ENCODE measurements at places on chromosomes 2 and 18. TPM values are rescaled to one million over a fixed set of nuclear protein-coding genes. Genes with fewer than 3 reads are reported as not detected.

DNA sequence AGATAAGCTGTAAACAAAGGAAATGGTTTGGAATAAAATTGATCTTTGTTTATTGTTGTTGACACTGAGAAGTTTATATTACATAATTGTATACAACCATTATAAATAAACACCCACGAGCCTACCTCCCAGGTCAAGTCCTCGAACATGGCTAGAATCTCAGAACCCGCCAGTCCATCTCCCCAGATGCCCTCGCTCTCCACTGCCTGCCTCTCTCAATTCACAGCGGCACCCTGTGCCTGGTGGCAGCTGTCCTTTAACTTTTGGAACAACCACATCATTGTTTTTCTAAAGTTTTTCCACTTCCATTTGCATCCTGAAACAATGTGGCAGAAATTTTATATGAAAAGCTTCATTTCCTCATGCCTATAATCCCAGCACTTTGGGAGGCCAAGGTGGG lies 52.2 kb upstream of the OTOS start:
- H3K36me3 ChIP-seq, result no peaks in the 10 kb centered on the region
- no peaks in the 10 kb centered on the region for H3K4me1 ChIP-seq
- peaks cover 11% of the 10 kb centered on the region for H3K27me3 ChIP-seq
- H3K4me3 ChIP-seq, result no peak overlapping the region

DNA sequence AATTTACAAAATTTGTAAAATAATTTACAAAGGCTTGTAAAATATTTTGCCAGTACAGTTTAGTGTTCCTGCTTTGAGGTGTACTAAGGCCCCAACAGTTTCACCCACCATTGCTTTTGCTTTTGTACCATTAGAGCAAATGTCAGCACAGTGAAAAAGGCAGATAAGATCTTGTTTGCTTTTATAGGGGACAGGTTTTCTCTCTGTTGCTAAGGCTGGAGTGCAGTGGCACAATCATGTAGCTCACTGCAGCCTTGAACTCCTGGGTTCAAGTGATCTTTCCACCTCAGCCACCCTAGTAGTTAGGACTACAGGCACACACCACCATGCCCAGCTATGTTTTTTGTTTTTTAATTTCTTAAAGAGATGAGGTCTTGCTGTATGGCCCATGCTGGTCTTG lies 19.6 kb upstream of the NPC1 start:
- no peak overlapping the region for H3K27ac ChIP-seq
- H3K4me1 ChIP-seq, result no peaks in the 10 kb centered on the region
- no peaks in the 10 kb centered on the region for H3K36me3 ChIP-seq
- no peak overlapping the region for H3K4me3 ChIP-seq
- peaks cover 8% of the 10 kb centered on the region for H3K27me3 ChIP-seq
- no peak for DNase-seq

- no peak for DNase-seq
- peaks cover 81% of the 10 kb centered on the region for H3K36me3 ChIP-seq
- H3K4me3 ChIP-seq, result no peak overlapping the region
Observed at GRCh38 chr2:201273330-201273983, 13.1 kb downstream of the CASP8 start.

DNA sequence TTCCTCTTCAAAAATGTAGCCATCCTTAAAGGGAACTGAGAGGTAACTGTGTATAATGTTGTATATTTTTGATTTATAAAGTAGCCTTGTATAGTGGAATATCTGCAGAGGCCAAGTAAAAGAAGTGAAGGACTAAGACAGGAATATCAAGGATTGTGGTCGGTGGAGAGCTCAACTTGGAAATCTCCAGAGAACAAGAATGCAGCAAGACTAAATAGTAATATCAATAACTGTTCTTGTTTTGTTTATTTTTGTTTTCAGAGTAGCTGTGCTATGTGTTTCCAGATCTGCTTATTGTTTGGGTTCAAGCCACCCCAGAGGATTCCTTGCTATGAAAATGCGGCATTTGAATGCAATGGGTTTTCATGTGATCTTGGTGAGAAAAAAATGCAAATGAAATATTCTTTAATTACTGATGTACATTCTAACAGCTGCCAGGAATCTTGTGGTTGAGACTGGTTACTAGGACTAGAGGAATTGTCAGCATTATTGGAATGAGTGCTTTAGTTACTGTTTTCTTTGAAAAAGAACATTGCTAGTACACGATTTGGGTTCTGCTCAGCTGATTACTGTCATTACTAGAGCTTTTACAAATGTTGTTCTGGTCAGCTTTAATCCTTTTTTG lies 25.0 kb downstream of the FASTKD2 start:
- no peaks in the 10 kb centered on the region for H3K27me3 ChIP-seq
- no peak overlapping the region for H3K4me3 ChIP-seq
- H3K27ac ChIP-seq, result no peak overlapping the region
- peaks cover 28% of the 10 kb centered on the region for H3K36me3 ChIP-seq
- H3K4me1 ChIP-seq, result no peaks in the 10 kb centered on the region

DNA sequence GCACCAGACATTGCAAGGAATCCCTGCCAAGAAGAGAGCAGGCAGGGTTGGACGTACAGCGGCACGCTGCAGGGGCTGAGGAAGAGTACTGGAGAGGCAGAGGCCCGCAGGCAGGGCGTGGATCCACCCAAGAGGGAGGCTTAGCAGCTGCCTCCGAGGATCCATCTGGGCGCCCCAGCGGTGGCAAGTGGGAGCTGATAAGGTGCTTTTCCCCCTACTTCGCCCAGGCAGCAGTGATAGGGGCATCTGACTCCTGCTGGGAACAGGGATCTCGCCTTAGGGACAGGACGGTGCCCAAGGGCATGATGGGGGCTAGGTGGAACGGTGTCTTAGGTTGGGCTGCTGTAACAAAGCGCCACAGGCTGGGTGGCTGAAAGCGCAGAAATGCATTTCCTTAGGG lies 67.4 kb upstream of the HS6ST1 start:
- H3K4me3 ChIP-seq, result no peak overlapping the region
- peaks cover 3% of the 10 kb centered on the region for H3K4me1 ChIP-seq
- no peak for DNase-seq
- no peaks in the 10 kb centered on the region for H3K36me3 ChIP-seq
- peaks cover 10% of the 10 kb centered on the region for H3K27me3 ChIP-seq

DNA sequence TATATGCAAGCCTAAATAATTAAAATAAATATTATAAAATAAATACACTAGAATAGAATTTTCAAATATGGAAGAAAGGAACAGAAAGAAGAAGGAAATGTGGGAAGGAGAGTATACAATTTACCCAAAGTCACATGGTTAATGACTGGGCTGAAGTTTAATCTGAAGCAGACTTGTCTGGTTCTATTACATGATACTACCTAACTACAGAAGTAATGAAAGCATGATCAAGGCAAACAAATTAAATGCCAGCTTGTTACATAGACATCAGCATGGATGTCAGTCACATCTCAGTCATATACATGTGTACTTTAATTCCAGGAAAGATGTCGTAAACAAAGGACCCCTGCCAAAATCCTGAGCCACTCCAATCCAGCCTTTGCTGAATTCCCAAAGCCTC lies 1060.8 kb downstream of the CNTNAP5 start:
- H3K27ac ChIP-seq, result no peak overlapping the region
- no peak for DNase-seq
- H3K4me1 ChIP-seq, result no peaks in the 10 kb centered on the region
- H3K27me3 ChIP-seq, result no peaks in the 10 kb centered on the region
- H3K4me3 ChIP-seq, result no peak overlapping the region

DNA sequence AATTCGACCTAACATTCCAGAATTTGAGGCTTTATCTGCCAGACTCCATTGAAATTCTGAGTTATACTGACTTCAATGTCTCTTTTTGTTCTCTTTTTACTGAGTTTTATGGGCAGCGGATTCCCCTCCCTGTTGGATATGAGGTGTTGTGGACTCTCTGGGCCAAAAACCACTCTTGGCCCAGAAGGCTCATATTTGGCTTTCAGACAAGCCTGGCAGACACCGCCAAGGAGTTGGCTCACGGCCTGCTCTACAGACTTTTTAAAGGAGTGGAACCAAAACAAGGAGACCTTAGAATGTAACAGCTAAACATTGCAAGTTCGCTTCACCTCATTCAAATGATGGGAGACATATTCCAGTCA lies 206.4 kb upstream of the NCKAP5 start:
- no peak overlapping the region for H3K4me3 ChIP-seq
- DNase-seq, result no peak
- no peaks in the 10 kb centered on the region for H3K27me3 ChIP-seq
- H3K4me1 ChIP-seq, result no peaks in the 10 kb centered on the region
- no peaks in the 10 kb centered on the region for H3K36me3 ChIP-seq
- H3K27ac ChIP-seq, result no peak overlapping the region

- no peaks in the 10 kb centered on the region for H3K4me1 ChIP-seq
- DNase-seq, result no peak
- no peaks in the 10 kb centered on the region for H3K36me3 ChIP-seq
- H3K4me3 ChIP-seq, result no peak overlapping the region
Observed at GRCh38 chr2:187148059-187148714, 299.2 kb upstream of the ZSWIM2 start.

The SERPINB11 gene
- total RNA-seq, result not detected

The NEU4 gene
- total RNA-seq, result not detected

The CHST9 gene
- total RNA-seq, result not detected

The ING5 gene
- 26.3 TPM for total RNA-seq

The MAP3K19 gene
- total RNA-seq, result not detected

The C2orf68 gene
- total RNA-seq, result 47.9 TPM

The GNLY gene
- 1,915 TPM for total RNA-seq
